Naive thymus-derived CD4-positive, alpha-beta T cell (primary cell): ENCODE measurements at places on chromosomes 1 and 21. TPM values are rescaled to one million over a fixed set of nuclear protein-coding genes. Genes with fewer than 3 reads are reported as not detected.

- H3K27me3 ChIP-seq, result no peaks in the 10 kb centered on the region
- H3K27ac ChIP-seq, result peak overlapping the region; percentile 84
- H3K36me3 ChIP-seq, result peaks cover 5% of the 10 kb centered on the region
- peak overlapping the region; percentile 52 for H3K4me3 ChIP-seq
Measured at GRCh38 chr21:36297938-36298572, 21.9 kb upstream of the MORC3 start.

The B4GALT2 gene
- total RNA-seq, result 1.9 TPM

- no peaks in the 10 kb centered on the region for H3K36me3 ChIP-seq
- peaks cover 15% of the 10 kb centered on the region for H3K4me1 ChIP-seq
- no peak for DNase-seq
- peak overlapping the region; percentile 43 for H3K4me3 ChIP-seq
Measured at GRCh38 chr1:53368314-53369033, 40.6 kb upstream of the LRP8 start.

The LCE1D gene
- not detected for total RNA-seq

- no peaks in the 10 kb centered on the region for H3K27me3 ChIP-seq
- no peak overlapping the region for H3K27ac ChIP-seq
- H3K4me1 ChIP-seq, result peaks cover 56% of the 10 kb centered on the region
- H3K4me3 ChIP-seq, result peak overlapping the region; percentile 21
Measured at GRCh38 chr21:28832013-28832714, 160.5 kb downstream of the LTN1 start.

The SYT6 gene
- total RNA-seq, result not detected

- H3K4me1 ChIP-seq, result no peaks in the 10 kb centered on the region
- no peak overlapping the region for H3K27ac ChIP-seq
- H3K27me3 ChIP-seq, result no peaks in the 10 kb centered on the region
- no peak for DNase-seq
- no peaks in the 10 kb centered on the region for H3K36me3 ChIP-seq
Measured at GRCh38 chr1:183090391-183091006, 67.3 kb downstream of the LAMC1 start.
